ENCODE measurements at places on chromosomes 5 and 9.
A peak's percentile ranks its signal among the peaks of the same experiment; 100 is the strongest.

GRCh38 chr5:2295476-2295875 lies 412.8 kb upstream of the IRX4 start:
- DNase-seq: peak; percentile 31

DNA sequence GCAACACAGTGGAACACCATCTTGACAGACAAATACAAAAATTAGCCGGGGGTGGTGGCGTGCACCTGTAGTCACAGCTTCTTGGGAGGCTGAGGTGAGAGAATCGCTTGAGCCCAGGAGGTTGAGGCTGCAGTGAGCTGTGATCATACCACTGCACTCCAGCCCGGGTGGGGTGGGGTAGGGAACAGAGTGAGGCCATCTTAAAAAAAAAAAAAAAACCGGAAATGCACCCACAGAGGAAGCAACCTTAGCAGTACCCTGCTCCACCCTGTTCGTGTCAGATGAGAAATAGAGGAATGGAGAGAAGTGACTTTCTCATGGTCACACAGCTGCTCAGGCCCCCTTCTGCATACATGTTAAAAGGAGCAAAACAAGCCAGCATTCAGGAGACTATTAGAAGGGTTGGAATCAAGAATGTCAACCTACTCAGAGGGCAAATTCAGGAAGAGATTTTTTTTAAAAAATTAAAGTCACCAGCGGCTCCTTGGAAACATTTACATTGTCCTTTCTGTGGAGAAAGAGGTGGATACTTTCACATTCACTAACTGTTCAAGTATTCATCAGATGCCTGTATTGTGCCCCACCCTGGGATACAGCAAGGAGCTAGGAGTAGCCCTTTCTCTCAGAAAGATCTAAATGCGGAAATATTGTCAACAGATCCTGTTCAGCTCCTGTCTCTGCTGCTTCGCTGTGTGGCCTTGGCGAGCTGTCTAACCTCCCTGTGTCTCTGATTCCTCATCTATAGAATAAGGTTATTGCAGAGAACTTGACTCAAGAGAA lies 41.0 kb downstream of the CYFIP2 start:
- no peak for DNase-seq

DNA sequence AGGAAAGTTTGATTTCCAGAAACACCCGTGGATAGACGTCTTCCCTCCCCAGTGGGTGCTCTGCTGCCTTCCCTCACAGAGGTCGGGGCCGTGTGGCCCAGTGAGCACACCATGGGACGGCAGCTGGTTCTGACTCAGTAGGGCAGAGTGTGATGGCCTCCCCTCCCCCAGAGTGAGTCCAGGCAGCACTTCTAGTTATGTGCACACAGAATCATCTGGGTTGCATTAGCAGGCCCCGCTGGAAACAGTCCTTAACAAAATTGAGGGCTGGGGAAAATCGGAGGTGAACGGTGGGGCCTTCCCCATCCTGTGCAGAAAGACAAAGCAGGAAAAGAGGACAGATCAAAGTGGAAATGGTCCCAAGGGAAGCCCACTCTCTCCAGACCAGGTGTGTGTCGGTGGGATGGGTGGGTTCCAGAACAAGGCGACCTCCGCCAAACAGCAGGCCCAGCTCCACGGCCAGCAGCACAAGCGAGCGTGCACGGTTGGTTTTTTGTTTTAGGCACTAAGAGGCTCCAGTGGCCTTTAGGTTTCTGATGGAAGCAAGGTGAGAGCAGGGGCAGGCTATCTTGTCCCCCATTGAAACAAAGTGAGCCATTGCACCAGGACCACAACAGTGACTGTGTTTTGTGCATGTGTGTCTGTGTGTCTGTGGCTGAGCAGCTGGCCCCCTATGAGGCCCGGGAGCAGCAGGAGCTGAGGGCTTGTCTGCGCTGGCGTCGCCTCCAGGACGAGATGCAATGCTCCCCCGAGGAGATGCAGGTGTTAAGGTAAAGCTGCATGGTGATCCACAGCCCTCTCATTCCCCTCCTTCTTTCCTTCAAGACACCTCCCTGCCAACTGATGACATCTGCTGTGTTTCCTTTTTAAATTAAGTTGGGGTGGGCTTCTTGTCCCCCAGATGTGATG lies 201.5 kb downstream of the AOPEP start:
- no peak for DNase-seq

- no peak for DNase-seq
These were observed 134.6 kb downstream of the BRINP1 start for GRCh38 chr9:119234636-119235035.

DNA sequence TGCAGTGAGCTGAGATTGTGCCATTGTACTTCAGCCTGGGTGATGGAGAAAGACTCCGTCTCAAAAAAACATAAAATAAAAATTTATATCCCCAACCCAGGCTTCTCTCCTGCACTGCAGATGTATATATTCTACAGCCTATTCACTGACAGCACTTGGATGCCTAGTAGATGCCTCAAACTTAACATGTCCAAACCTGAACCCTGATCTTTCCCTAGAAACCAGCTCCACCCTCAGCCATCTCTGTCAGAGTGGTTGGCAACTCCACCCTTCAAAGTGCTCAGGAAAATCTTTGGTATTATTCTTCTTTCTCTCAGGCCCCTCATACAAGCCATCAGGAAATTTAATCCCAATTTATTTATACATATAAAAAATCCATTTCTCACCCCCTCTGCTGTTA lies 36.9 kb upstream of the TXN start:
- no peak for DNase-seq

- DNase-seq: no peak
These were observed 32.4 kb downstream of the WHRN start for GRCh38 chr9:114472765-114473446.

DNA sequence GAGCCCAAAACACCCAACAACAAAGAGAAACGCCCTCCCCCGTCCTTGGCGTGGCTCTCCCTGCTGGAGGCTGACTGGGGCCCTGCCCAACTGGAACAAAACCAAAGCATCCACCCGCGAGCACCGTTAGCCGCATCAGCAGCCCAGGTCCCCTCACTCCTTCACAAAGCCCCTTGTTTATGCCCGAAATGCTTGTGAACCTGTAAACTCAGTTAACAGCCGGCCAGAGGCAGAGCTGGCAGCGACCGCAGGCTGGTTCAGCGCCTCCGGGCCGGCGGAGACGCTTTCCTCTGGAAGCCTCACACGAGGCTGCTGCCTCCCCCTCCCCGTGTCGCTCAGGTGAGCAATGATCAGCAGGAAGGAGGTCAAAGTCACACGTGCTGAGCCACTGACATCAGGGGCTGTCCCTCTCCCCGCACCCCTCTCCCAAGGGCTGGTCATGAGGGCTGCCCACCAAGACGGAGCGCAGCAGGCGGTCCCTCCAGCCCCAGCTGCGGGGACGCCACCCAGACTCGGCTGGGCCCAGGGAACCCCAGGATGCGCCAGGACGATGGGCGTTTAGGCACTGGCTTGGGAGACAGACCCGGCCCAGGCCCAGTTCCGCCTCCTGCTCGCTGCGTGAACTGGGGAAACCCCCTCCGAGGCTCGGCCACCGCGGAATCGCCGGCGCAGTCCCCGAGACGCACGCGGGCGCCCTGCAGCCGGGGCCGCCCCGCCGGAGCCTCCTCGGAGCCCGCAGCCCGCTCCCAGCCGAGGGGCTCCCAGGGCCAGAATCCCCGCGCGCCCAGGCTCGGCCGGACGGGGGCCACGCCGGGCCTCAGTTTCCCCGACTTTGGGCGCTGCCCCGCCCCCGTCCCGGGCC lies 563 bp downstream of the SNAPC4 start:
- DNase-seq: no peak

DNA sequence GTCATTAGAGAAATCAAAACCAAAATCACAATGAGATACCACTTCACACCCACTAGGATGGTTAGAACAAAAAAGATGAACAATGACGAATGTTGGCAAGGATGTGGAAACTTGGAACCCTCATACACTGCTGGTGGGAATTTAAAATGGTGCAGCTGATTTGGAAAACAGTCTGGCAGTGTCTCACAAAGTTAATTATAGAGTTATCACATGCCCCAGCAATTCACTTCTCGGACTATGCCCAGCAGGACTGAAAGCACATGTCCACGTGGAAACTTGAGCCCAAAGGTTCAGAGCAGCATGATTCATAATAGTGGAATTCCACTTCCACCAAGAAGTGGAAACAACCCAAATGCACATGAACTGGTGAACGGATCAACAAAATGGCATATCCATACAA lies 85.0 kb upstream of the HRH2 start:
- DNase-seq: no peak

- no peak for DNase-seq
These were observed 1229.8 kb upstream of the WWC1 start for GRCh38 chr5:167061695-167062094.

GRCh38 chr9:105198865-105199264 lies 45.6 kb upstream of the SLC44A1 start:
- DNase-seq: no peak

DNA sequence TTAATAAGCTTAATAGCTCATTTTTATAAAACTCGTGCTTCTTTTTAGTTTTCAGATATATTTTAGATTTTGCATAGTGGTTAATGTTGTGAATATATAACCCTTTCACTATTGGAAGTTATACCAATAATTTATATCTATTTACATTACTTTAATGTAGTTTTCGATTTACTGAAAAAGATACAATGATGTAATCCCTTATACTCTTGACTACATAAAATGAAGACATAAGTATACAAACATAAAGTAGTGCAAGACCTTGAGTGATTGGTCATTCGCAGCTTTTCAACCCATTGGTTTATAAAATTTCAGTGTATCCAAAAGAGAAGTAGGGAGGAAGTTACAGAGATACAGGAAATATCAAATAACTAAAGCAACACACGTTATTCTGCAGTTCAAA lies 84.3 kb upstream of the GRHPR start:
- no peak for DNase-seq

GRCh38 chr9:106075236-106075959 lies 381.1 kb downstream of the TMEM38B start:
- DNase-seq: no peak

DNA sequence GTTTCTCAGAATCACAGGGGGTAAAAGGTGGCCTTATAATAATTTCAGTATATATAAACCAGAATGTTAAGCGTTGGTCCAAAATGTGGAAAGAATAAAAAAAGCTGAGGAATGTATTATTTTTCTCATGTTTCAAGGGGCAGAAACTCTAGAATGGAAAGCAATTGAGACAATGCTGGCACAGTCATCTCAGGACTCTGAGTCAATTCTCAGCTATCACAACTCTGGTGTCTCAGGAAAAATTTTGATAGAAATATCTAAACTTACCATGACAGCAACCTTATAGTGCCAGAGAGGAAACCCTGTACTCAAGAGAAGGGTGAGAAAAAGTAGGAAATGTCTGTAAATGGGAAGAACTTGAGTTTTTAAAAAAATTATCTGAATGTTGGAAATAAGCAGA lies 1189.4 kb upstream of the NUDT12 start:
- no peak for DNase-seq
